ENCODE measurements at places on chromosomes 1 and 21.

DNA sequence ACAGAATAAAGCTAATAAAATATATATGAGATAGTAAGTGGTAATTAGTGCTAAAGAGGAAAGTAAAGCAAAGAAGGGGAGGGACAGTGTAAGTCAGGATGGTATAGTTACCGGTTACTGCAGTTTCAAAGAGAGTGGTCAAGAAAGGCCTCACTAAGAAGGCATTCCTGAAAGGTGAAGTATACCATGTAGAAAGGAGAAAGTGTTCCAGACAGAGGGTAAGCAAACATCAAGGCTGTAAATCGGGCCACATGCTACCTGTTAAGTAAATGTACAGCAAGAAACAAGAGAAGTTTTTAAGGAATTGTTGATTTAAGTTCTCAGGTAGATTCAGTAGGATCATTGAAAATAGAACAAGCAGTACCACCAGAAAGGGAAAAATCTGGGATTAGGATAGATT is 9.7 kb downstream of the DESI2 start:
- DNase-seq = no peak

DNA sequence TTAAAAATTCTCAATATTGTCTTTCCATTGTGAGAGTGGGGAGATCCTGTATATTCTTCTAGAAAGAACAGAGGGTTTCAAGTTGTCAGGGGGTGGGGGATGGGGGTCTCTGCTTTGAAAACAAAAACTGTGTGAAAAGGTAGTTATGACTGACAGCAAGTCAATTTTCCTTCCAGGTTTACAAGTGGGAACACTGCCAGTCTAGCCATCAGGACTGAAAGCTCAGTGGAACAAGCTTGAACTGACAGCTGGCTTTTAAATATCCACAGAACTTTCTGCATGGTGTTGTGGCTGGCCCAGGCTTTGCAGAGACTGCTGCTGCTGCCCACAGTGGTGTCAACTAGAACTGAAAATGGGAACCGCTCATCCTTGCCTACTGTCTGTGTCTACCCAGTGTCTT is 162.6 kb downstream of the TNR start:
- no peak for DNase-seq

DNA sequence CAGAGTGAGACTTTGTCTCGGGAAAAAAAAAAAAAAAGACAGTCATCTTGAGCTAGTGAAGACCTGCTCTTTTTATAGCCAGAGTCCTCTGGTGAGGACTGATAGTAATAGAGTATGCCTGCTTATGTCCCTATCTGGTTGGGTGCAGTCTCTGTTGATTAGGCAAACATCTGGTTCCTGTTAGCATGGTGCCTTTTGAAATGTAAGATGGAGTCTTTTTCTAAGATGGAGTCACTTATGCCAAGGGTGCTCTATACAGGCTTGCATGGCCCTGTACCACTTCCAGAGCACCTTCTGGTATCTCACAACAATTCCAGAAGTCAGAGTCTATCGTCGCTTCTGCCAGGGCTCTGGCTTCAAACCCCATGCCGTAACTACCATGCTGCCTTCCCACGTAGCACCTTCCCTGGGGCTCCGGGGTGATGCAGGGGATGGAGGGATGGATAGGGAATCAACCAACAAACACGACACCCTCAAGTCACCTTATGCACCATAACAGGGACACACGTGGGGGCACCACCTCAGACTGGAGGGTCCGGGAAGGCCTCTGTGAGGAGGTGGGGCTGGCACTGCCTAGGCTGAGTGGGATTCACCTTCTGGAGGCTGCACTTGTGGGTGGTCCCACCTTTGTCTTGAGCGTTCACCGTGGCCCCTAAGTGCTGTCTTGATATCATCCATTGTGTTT is 11.6 kb upstream of the PADI6 start:
- DNase-seq = no peak

- DNase-seq = no peak
Observed at GRCh38 chr1:218242171-218242570, 42.9 kb upstream of the RRP15 start.

- DNase-seq = no peak
Observed at GRCh38 chr1:48889082-48889481, 112.4 kb upstream of the BEND5 start.

DNA sequence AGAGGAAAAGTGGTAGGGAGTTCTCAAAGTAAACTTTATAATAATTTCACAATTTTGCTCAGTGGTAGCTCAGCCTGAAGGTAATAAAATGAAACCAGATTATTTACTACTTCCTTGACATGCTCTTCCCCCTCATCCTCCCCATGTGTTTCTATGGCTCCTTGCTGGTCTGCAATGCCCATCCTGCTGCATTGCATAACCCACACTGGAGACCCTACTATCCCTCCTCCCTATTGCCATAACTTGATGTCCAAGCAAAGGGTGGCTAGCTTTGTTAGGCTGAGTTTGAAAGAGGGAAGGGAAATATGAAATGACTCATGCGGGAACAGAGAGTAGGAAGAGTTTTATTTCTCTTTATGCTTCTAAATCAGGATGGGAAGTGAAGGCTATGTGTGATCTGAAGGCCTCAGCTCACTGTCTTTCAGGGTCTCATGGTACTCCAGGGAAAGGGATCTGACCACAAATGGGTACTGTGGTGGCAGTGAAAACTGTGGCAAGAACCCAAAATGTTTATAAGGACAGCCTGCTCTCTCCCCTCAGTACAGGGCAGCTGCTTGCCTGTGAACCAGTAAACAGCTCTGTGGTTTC is 36.4 kb upstream of the HSD17B7 start:
- DNase-seq = no peak

- no peak for DNase-seq
Observed at GRCh38 chr1:243411472-243411871, 155.6 kb downstream of the SDCCAG8 start.

DNA sequence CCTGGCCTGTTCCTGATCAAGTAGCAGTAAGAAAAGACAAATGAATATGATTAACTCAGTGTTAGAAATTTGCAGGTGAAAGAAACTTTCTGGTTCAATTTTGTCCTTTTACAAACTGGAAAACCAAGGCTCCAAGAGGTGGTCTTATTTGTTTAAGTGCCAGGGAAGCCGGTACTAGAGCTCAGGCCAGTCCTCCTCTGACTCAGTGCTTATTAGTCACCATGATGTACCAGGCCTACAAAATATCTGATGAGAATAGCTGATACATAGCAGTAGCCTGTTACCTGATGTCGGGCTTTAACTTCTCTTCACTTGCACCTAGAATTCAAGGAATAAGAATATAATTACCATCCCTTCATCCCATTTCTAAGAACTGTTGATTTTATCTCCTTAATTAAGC is 394.8 kb downstream of the LMX1A start:
- no peak for DNase-seq

DNA sequence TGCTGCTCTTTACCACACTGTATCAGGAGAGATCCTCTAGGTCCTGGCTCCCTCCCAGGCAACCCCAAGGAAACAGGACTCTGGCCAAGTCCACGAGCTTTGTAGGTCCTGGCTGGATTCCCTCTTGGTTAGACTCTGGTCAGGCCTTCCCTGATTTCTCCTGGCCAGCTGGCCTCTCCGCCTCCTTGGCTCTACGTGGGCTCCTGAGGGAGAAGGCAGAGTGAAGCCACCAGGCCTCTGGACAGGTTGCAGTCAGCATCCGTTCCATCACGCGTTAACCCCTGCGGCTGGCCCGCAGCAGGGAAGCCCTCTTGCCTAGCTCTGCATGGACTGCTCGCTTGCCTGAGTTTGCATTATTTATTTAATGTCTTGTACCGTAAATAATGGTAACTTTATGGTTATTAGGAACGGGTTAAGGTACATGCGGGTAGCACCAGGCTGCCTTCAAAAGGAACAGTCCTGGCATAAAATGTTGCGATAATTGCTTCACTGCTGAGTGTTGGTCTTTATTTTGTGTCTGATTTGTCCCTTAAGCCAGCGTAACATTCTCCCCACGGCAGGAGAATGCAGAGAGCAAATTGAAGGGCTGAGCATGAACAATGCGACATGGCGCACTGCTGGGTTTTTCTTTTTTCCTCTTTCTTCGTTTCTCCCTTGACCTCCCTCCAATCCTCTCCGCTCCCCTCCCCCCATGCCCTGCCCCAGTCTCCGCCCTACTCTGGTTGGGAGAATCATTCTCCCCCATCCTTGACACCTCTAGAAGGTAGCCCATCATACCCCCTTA is 100.3 kb downstream of the RNF220 start:
- no peak for DNase-seq

GRCh38 chr1:159931101-159931794 is 5.9 kb upstream of the TAGLN2 start:
- DNase-seq = no peak

DNA sequence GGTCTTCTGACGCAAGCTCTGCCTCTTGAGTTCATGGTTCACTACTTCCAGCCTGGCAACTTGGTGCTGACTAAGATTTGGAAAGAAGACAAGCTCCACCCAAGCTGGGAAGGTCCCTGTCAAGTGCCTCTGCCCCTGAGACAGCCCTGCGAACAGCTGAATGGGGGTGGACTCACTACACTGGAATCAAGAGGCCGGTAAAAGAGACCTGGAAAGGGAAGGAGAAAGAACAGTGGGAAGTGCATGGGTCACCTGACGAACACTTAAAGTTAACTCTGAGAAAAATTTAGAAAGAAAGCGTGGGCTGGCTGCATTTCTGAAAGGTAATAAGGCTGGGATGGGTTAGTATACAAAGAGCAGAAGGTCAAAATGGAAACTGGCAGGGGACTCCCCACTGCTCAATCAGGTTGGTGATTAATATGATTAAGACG is 26.1 kb upstream of the ZNF496 start:
- DNase-seq = no peak

DNA sequence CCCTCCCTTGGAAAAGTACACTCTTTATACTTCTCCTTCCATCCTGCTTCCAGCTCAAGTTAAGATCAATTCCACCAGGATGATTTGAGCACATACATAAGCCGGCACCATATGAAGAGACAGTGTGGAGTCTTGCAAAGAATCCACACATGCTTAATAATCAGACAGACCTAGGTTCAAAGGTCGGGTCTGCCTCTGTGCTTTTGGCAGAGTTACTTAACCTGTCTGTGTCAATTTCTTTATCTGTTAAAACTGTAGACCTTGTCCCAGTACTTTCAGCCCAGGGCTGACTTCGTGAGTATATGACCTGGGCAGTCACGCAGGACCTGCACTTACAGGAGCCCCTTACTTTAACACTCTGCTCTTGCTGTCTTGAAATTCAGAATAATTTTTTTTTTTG is 30.2 kb upstream of the BECN2 start:
- no peak for DNase-seq

DNA sequence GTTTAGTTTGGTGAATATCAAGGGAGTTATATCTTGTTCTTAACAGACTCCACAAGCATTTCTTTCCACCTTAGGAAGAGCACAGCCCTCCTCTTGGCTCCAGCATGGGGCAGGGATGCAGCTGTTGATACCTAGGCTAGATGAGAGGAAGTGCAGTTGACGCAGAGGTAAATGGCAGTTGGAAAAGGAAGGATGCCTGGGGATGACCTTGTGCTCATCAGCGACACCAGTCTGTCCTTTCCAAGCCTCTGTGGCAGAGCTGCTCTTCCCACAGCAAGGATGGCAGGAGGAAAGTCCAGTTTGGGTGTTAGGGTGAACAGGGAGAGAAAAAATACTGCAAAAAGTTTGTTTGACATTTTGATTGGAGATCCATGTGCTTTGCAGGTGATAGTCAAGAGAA is 6.2 kb downstream of the PROX1 start:
- no peak for DNase-seq

DNA sequence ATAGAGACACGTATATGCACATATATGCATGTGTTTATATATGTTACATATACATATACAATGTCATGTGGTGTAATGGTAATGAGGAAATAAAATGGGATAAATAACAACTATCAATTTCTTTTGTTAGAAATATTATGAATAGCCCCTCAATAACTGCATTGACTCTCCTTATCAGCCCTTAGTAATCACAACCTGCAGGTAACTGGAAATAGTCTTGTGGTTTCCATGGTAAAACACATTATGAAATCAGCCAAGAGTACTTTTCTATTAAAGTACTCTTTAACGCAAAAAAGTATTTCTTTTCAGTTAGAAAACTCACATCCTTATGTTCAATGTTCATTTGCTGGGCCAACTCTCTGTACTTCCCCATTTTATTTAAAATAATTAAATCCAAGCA is 105.8 kb downstream of the KCNT2 start:
- DNase-seq = no peak

- no peak for DNase-seq
Observed at GRCh38 chr1:115314765-115315164, 23.3 kb downstream of the NGF start.

DNA sequence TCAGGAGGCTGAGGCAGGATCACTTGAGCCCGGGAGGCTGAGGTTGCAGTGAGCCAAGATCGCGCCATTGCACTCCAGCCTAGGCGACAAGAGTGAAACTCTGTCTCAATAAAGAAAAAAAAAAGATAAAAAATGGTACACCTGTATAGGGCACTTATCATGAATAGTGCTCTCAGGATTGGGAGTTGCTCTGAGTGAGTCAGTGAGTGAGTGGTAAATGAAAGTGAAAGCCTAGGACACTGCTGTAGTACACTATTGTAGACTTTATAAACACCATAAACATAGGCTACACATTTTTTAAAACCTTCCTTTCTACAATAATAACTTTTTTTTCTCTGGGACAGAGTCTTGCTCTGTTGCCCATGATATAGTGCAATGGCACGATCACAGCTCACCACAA is 16.8 kb downstream of the PHTF1 start:
- DNase-seq = no peak

GRCh38 chr1:9242338-9242969 is 7.9 kb downstream of the H6PD start:
- DNase-seq = no peak

DNA sequence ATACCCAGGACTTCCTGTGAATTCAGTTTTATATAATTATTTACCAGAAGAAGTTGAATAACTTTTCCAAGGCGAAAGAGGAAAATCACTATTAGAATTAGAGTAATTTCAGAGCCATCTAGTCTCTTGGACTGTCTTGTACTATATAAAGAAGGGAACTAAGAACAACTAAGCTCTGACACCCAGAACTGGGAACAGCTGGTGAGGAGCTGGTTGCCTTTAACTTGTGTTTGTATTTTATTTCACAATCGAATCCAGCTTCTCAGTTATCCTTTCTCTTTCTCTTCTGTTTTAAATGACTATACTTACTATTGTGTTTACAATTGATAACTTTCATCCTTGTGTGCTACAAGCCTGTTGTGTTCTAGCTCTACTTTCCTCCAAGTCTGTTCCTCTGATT is 8.4 kb downstream of the SNX27 start:
- no peak for DNase-seq

DNA sequence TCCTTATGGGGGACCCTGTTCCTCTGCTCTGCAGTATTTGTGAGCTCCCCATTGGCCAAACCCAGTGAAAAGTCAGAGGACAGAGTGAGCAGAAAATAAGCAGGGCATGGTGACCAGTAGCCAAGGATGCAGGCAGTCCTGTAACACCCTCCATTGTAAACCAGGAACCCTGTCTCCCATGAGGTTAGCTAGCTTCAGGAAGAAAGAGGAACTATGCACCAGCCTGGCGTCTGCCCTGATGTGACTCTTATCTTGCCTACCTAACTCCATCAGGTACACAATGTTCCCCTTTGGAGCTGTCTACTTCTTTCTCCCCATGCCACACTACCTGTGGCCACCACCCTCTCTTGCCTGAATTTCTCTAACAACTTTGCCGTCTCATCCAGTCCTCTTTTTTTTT is 119.2 kb downstream of the LRIG2 start:
- no peak for DNase-seq

Measured in cortex of kidney (tissue), 1 donor.